ENCODE measurements at places on chromosomes 6 and 20. TPM values are rescaled to one million over a fixed set of nuclear protein-coding genes. Genes with fewer than 3 reads are reported as not detected.

GRCh38 chr6:22601984-22602383 is 32.6 kb downstream of the HDGFL1 start:
- H3K4me3 ChIP-seq = no peak overlapping the region
- H3K36me3 ChIP-seq = no peaks in the 10 kb centered on the region
- no peaks in the 10 kb centered on the region for H3K4me1 ChIP-seq
- no peak for DNase-seq
- no peak overlapping the region for H3K27ac ChIP-seq

SNAP25 gene
- total RNA-seq = 0.39 TPM

DNA sequence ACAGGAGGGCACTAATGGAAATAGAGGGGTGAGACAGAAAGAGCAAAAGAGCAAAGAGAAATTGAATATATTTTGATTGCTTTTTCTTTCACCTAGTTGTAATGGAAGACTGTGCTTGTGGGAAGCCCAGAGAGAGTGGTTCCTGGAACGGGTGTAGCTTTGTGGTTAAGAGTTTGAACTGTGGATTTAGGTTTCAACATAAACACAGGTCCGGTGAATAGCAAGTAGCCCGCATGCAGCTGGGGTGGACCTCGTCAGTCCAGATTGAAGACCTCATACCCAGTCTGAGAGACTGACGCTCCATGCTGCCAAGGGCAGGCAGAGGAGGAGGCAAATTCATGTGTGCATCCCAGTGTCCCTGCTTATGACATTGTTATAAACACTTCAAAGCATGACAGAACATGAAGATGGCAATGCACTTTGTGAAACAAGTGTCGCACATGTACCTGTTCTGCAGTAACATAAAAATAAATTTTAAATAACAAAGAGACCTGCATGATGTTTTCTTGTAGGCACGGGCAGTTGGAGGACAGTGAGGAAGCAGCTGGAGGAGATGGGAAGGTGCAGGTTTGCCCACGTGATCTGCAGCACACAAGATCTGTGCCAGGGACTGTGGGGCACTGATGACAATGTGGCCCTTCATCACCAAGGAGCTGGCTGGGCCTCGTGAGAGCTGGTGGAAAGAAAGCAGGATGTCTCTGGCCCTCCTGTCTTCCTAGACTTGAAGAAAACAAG is 220.5 kb upstream of the SSTR4 start:
- no peak overlapping the region for H3K4me3 ChIP-seq
- H3K27ac ChIP-seq = no peak overlapping the region
- no peak for DNase-seq
- H3K27me3 ChIP-seq = no peaks in the 10 kb centered on the region
- no peaks in the 10 kb centered on the region for H3K36me3 ChIP-seq

DNA sequence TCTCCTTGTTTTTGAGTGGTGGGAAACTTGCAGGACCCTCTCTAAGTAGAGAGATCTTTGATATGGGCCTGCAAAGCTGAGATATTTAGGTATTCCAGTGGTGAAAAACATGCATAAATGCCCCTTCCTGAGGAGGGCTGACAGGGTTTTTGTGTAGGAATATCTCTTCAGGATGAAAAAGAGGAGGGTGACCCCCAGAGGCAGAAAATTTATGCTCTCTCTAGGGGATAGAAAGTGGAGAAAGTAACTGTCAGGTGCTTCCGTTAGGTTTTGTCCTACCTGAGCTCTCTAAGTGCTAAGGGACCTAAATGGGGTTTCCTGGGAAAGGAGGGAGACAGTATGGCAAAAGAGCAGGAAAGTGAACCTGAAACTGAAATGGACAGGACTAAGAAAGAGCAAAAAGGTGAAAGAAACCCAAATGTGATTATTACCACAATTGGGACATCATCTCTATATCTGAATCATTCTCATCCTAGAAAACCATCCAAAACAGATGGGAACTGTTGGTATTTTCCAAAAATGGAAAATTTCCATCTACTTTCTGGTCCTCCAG is 2.0 kb downstream of the COL19A1 start:
- no peak overlapping the region for H3K4me3 ChIP-seq
- H3K36me3 ChIP-seq = no peaks in the 10 kb centered on the region
- H3K27me3 ChIP-seq = no peaks in the 10 kb centered on the region
- no peaks in the 10 kb centered on the region for H3K4me1 ChIP-seq
- DNase-seq = no peak

DNA sequence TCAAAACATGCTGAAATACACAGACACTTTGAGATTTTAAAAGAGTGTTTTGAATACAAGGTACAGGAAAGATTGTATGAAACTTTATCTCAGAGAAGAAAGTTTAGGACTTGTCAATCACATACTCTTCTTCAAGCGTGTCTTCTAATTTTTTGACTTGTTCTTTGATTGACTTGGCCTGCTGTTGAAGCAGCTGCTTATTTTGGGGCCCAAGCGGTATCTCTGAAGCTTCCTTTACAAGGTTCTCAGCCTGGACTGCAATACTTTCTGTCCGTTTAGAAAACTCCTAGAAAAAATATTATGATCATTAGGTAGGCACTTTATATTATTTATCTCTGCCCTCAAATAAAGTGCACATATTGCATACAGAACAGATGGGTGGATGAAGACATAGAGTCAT is 201.3 kb downstream of the SYNE1 start:
- H3K27ac ChIP-seq = no peak overlapping the region
- no peaks in the 10 kb centered on the region for H3K4me1 ChIP-seq
- H3K27me3 ChIP-seq = no peaks in the 10 kb centered on the region
- no peaks in the 10 kb centered on the region for H3K36me3 ChIP-seq
- no peak overlapping the region for H3K4me3 ChIP-seq

DNA sequence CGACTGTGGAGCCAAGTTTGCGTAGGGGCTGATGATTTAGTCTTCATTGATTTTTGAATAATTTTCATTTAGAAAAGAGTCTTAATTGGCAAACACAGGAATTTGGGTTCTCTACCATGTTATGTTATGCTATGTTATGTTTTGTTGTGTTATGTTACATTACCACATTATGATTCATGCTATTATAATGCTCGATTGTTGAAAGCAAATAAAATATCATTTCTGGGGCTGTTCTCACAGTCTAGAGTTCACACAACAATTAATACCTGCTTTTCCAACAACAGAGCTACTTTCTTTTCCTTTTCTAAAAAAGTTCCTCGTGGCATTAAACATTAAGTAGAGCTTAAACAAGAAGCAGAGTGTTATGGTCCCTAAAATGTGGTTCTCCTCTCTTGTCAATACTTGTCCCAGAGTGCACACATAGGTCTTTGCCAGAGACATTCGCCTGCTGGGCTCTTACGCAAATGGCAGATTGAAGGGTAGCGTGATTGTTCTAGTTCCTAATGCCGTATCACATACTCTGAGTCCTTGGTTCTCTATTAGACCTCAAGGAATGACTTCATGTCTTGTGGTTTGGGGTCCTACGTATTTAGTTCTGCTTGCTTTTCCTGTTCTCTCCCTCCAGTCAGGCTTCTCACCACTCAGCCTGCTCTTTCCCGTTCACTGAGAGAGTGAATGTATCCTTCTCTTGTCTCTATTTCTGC is 370.3 kb downstream of the CD109 start:
- H3K36me3 ChIP-seq = no peaks in the 10 kb centered on the region
- H3K27ac ChIP-seq = no peak overlapping the region
- H3K4me3 ChIP-seq = no peak overlapping the region
- no peaks in the 10 kb centered on the region for H3K4me1 ChIP-seq

DNA sequence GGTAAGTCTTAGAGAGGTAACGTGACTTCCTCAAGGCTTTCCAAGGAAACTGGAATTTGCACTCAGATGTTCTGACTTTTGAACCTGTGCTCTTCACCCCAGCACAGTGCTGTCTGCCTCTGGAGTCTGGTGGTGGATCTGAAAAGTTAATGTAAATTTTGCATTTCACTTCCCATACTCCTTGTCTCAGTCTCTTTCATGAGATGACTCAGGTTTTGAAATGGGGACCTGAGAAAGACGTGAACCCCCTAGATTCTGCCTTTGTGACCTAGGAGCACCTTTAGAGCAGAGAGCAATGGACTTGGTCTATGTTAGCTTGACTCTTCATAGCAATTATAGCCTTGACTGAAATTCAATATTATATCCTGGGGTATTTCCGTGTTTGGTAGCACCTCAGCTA is 223.0 kb downstream of the QKI start:
- no peak for DNase-seq
- H3K36me3 ChIP-seq = no peaks in the 10 kb centered on the region
- no peaks in the 10 kb centered on the region for H3K27me3 ChIP-seq
- no peak overlapping the region for H3K4me3 ChIP-seq
- no peaks in the 10 kb centered on the region for H3K4me1 ChIP-seq
